ENCODE measurements at places on chromosomes 5 and 9. TPM values are rescaled to one million over a fixed set of nuclear protein-coding genes. Genes with fewer than 3 reads are reported as not detected.

The DMRT3 gene
- total RNA-seq = not detected

GRCh38 chr5:124492444-124493224, 253.8 kb downstream of the ZNF608 start:
- no peak for DNase-seq
- H3K4me3 ChIP-seq = no peak overlapping the region
- no peaks in the 10 kb centered on the region for H3K27me3 ChIP-seq
- H3K27ac ChIP-seq = no peak overlapping the region
- H3K36me3 ChIP-seq = no peaks in the 10 kb centered on the region
- no peaks in the 10 kb centered on the region for H3K4me1 ChIP-seq

DNA sequence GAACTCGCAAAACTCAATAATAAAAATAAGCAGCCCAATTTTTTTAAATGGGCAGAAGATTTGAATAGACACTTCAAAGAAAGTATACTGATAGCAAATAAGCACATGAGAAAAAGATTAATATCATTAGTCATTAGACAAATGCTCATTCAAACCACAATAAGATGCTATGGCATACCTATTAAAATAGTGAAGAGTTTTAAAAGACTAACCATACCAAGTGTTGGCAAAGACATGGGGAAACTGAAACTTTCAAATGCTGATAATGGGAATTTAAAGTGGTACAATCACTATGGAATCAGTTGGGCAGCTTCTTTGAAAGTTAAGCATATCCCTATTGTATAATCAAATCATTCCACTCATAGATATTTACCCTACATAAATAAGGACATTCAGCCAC, 26.6 kb upstream of the ORM1 start:
- H3K27me3 ChIP-seq = peaks cover 7% of the 10 kb centered on the region
- no peaks in the 10 kb centered on the region for H3K4me1 ChIP-seq
- no peaks in the 10 kb centered on the region for H3K36me3 ChIP-seq
- DNase-seq = no peak
- no peak overlapping the region for H3K27ac ChIP-seq
- no peak overlapping the region for H3K4me3 ChIP-seq

DNA sequence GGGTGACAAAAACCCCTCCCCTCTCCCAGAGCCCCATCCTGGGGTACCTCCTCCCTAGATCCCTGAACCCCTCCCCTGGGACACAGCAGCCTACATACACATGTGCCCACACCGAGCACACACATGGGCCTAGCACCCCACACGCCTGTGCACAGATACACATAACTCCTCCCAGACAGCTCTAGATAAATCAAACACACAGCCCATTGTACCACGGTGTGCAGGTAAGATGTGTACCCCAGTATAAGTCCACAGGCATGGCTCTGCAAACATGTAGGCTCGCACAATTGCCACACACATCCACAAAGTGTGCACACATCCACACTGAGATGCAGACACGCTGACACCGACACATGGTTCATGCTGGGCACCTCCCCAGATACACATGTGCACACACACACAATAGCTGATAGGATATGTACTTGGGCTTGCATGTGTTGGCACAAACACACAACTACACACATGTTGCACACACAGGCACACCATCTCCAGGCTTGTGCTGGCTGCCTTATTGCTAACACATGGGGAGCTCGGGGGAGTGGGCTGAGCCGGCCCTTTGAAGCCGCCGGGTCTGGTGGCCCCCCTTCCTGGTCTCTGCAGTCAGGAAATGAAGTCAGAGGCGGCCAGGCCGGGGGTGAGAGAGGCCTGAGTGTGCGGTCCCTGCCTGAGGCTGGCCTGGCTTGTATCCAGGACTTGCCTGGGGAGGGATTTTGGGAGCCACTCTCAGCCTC, 30.2 kb downstream of the GOLGA2 start:
- H3K4me3 ChIP-seq = no peak overlapping the region
- H3K27me3 ChIP-seq = peaks cover 23% of the 10 kb centered on the region
- H3K27ac ChIP-seq = no peak overlapping the region

- H3K4me1 ChIP-seq = no peaks in the 10 kb centered on the region
- DNase-seq = no peak
- no peak overlapping the region for H3K27ac ChIP-seq
- H3K4me3 ChIP-seq = no peak overlapping the region
- no peaks in the 10 kb centered on the region for H3K27me3 ChIP-seq
Measured at GRCh38 chr9:81468084-81468595, 221.2 kb downstream of the TLE1 start.
